ENCODE measurements at places on chromosomes 5 and 9. TPM values are rescaled to one million over a fixed set of nuclear protein-coding genes. Genes with fewer than 3 reads are reported as not detected.
A peak's percentile ranks its signal among the peaks of the same experiment; 100 is the strongest.

RASGEF1C gene
- not detected for total RNA-seq

SH3TC2 gene
- 0.80 TPM for total RNA-seq

GFPT2 gene
- 18.8 TPM for total RNA-seq

GCNT4 gene
- 2.6 TPM for total RNA-seq

GRCh38 chr9:121196389-121196788 is 5.3 kb downstream of the RAB14 start:
- H3K4me1 ChIP-seq, result peaks cover 80% of the 10 kb centered on the region
- H3K36me3 ChIP-seq, result no peaks in the 10 kb centered on the region
- DNase-seq, result no peak

- DNase-seq, result no peak
- no peaks in the 10 kb centered on the region for H3K27me3 ChIP-seq
- no peaks in the 10 kb centered on the region for H3K4me1 ChIP-seq
- H3K4me3 ChIP-seq, result no peak overlapping the region
- peaks cover 24% of the 10 kb centered on the region for H3K36me3 ChIP-seq
Observed at GRCh38 chr5:150723845-150724244, 23.0 kb upstream of the RBM22 start.

DNA sequence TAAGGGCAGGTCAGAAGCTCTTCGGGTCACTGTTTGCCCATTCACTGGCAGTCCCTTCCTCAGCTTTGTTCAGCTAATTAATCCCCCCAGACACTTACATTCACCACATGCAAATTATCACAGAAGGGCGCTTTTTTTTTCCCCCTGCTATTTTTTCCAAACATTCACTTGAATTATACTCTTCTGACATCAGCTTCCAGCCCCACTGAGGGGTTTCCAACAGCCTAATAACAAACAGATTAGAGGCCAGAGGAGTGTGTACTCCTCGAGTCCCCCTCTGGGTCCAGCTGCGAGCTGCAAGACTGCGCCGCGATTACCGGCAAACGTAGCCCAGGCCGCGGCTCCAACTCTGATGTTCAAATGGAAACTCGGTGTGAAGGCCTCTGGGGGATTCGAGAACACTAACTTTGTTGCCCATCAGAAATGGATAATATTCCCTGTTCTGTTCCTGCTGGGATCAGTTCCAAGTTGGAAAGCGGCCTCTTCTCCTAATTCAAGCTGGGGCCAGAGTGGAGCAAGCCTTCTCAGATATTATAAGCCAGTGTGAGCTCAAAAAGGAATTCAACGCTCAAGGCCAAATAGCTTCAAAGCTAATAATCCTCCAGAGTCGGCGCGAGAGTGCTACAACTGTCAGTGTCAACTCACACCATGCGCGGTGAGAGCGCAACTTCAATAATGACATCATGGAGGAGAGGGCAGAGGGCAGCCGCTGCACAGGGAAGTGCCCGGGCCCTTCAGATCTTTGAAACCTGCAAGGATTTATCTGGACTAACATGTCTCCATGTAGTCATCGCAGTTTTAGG is 560.8 kb downstream of the BNC2 start:
- no peak overlapping the region for H3K4me3 ChIP-seq
- no peaks in the 10 kb centered on the region for H3K27me3 ChIP-seq
- peaks cover 18% of the 10 kb centered on the region for H3K4me1 ChIP-seq
- no peaks in the 10 kb centered on the region for H3K36me3 ChIP-seq
- H3K27ac ChIP-seq, result no peak overlapping the region

GRCh38 chr9:32251539-32251938 is 132.9 kb upstream of the ACO1 start:
- no peak for DNase-seq
- peaks cover 14% of the 10 kb centered on the region for H3K27me3 ChIP-seq
- no peak overlapping the region for H3K4me3 ChIP-seq

- H3K4me3 ChIP-seq, result no peak overlapping the region
- no peak for DNase-seq
- H3K4me1 ChIP-seq, result peaks cover 13% of the 10 kb centered on the region
- no peaks in the 10 kb centered on the region for H3K36me3 ChIP-seq
- H3K27ac ChIP-seq, result no peak overlapping the region
- H3K27me3 ChIP-seq, result no peaks in the 10 kb centered on the region
Observed at GRCh38 chr9:78930281-78930680, 633.4 kb downstream of the PSAT1 start.

GRCh38 chr5:170145462-170145861 is 39.8 kb downstream of the FOXI1 start:
- DNase-seq, result no peak
- peaks cover 9% of the 10 kb centered on the region for H3K27me3 ChIP-seq
- H3K27ac ChIP-seq, result no peak overlapping the region
- no peak overlapping the region for H3K4me3 ChIP-seq
- no peaks in the 10 kb centered on the region for H3K36me3 ChIP-seq

- H3K27ac ChIP-seq, result no peak overlapping the region
- no peaks in the 10 kb centered on the region for H3K27me3 ChIP-seq
- no peak for DNase-seq
- peaks cover 10% of the 10 kb centered on the region for H3K36me3 ChIP-seq
- no peak overlapping the region for H3K4me3 ChIP-seq
Observed at GRCh38 chr5:107724642-107725041, 53.9 kb upstream of the EFNA5 start.

GRCh38 chr9:107404161-107404560 is 85.4 kb downstream of the KLF4 start:
- H3K27me3 ChIP-seq, result peaks cover 3% of the 10 kb centered on the region
- H3K4me3 ChIP-seq, result no peak overlapping the region
- peaks cover 5% of the 10 kb centered on the region for H3K36me3 ChIP-seq

DNA sequence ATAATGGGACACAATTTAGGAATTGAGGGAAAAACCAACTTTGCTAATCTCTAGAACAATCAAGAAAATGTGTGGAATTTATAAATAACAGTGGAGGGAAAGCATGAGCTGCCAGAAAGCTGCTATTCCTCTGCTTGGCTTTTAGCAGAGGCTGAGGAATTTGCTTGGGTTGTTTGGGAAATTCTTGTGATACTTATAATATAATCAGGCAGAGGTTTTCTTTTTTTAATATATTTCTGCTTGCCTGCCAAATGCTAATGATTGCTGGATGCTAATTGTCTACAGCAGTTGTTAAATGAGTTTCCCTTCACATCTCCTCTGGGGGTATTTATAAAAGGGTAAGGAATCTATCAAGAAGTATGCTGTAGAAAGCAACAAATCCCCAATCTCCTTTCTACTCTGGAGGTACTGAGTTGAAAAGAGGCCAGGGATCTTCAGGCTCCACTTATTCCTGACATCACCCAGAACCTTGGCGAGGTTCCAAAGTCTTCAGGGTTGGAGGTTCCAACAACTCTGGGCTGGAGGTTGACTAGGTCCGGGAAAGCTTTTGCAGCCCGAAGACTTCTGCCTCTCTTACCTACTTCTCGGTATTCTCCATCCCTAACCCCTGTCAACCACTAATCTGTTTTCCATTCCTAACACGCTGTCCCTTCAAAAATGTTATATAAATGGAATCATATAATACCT is 60.4 kb upstream of the TMED7 start:
- no peak overlapping the region for H3K4me3 ChIP-seq
- H3K36me3 ChIP-seq, result no peaks in the 10 kb centered on the region
- peak overlapping the region; percentile 61 for H3K27ac ChIP-seq
